ENCODE measurements at places on chromosomes 4 and X.

DNA sequence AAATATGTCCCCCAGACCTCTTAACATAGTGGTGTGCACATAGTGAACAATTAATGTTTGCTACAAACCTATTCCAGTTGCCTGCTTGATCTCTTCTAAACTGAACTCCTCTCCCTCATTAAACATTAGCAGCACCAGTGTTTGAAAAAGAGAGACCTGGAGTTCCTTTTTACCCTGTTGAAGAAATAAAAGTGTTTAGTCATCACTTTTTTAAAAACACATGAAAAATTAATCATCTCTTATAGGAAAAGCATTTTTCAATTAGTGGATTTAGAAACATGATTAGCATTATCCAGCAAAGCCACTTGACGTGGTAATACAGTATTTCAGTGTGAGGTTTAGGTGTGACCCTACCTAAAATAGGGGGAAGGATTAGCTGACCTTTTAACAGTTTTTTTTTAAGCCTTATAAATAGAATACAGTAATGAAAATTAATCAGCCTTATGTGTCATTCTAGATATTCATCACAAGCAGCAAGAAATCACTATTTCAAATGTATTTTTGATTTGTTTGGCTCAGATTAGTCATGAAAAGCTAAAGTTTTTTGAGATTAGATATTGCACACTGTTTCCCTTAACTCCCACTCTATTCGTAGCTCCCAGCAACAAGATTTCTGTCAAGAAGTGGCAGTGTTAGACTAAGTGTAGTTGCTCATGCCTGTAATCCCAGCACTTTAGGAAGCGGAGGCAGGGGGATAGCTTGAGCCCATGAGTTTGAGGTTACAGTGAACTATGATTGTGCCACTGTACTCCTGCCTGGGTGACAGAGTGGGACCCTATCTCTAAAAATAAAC lies 26.2 kb downstream of the CUL4B start:
- DNase-seq = no peak

- DNase-seq = no peak
These were observed 963 bp upstream of the USO1 start for GRCh38 chr4:75723163-75724065.

- DNase-seq = no peak
These were observed 827.9 kb downstream of the PCDH7 start for GRCh38 chr4:31548021-31548420.

GRCh38 chrX:93875621-93876282 lies 201.7 kb downstream of the FAM133A start:
- no peak for DNase-seq

- no peak for DNase-seq
These were observed 437.7 kb upstream of the HS3ST1 start for GRCh38 chr4:11866391-11866790.

GRCh38 chrX:109856974-109857373 lies 123.9 kb upstream of the ACSL4 start:
- DNase-seq = no peak
